NCI-H69 (cell line): ENCODE measurements at places on chromosomes 6 and 20.

- peak; percentile 31 for DNase-seq
Observed at GRCh38 chr6:156780962-156781853, 4.0 kb downstream of the ARID1B start.

DNA sequence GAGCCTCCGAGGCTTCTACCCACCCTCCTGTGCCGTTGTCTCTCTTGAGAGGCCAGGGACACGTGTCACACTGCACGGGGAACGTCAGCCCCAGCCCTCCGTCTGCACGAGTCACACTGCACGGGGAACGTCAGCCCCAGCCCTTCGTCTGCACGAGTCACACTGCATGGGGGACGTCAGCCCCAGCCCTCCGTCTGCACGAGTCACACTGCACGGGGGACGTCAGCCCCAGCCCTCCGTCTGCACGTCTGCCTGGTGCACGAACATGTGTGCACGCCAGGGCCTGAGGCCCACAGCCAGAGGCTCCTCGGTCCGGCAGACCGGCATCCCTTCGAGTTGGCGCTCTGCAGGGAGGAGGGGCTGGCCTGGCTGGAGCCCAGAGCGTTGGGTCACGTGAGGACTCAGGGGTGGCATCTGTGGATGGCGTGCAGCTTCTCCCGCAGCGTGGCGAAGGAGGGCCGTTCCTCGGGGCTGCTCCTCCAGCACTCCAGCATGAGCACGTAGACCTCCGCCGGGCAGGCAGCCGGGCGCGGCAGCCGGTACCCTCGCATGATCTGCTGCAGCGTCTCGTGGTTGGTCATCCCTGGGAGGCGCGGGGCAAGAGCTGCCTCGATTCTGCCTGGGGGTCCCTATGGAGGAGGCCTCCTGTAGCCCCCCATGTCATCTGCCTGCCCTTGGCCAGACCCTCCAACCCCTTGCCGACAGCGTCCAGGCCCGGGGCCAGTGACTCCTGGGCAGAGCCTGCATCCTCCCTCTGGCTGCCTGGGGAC lies 3.4 kb upstream of the PTK6 start:
- no peak for DNase-seq

DNA sequence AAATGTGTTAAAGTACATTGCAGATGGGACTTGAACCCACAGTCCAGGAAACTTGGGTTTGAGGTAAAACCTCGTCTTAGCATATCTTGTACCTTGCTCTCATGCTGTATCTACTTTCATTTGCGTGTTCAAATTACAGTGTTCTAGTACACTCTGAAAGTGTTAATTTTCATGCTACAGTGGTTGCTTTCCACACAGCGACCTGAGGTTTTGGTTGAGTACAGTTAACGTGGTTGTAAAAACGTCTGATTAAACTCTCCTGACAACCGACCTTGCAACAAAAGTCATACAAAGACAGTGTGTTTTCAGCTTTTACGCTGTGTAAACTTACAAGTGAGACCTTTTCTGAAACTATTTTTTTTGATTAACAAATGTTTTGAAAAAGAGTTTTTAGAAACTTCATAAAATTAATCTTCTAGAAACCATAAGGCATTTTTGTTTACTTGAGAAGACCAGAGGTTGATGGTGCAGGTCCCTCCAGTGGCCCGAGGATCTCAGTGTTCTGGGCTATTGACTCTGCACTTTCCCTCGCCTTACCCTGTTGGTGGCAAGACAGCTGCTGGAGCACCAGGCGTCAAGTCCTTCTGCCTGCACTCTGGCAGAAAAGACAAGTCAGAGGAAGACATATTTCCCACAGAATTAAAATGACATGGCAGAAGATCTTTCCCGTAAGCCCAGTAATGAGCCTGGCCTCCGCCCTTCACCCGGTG lies 334.0 kb downstream of the THBS2 start:
- DNase-seq, result no peak

- no peak for DNase-seq
Observed at GRCh38 chr6:106082735-106083398, 3.3 kb upstream of the PRDM1 start.

DNA sequence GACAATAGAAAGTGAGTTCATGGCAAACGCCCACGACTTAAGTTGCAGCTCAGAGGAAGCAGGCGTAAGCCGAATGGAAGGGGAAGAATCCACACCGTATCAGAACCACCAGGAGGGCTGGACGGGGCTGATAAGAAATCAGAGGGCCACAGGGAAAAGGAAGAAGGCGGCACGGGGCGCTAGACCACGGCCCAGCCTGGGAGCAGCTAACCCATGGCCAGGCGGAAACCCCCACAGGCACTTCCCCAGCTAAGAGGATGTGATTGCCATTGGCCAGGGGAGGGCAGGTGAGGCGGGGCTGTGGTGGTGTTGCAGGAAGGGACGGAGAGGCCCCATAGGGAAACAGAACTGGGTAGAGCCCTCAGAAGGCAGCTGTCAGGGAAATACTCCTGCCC lies 174.0 kb upstream of the AFDN start:
- no peak for DNase-seq

GRCh38 chr20:3896302-3896701 lies 7.1 kb downstream of the PANK2 start:
- DNase-seq, result no peak

DNA sequence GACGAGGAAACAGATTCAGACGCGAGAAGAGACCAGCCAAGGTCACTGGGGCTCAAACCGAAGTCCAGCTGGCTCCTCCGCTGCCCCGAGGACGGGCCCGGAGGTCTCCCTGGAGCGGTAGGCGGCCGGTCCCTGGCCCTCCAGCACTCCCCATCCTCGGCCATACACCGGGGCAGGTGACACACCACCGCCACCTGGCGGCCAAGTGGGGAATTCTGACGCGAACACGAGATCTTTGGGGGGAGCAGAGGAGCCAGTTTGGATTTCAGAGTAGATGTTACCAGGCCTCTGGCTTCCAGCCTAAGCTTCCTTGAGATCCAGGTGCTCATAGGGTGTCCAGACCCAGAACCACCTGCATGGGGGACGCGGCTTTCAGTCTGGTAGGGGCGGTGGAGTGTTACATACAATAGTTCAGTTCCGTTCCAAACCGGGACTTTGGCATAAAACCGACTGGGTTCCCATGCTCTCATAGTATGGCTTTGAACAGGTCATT lies 16.1 kb downstream of the BPIFB1 start:
- DNase-seq, result peak; percentile 70

- DNase-seq, result no peak
Observed at GRCh38 chr6:136039185-136039584, 187.7 kb downstream of the PDE7B start.

GRCh38 chr6:20312606-20313005 lies 89.1 kb upstream of the E2F3 start:
- DNase-seq, result no peak

DNA sequence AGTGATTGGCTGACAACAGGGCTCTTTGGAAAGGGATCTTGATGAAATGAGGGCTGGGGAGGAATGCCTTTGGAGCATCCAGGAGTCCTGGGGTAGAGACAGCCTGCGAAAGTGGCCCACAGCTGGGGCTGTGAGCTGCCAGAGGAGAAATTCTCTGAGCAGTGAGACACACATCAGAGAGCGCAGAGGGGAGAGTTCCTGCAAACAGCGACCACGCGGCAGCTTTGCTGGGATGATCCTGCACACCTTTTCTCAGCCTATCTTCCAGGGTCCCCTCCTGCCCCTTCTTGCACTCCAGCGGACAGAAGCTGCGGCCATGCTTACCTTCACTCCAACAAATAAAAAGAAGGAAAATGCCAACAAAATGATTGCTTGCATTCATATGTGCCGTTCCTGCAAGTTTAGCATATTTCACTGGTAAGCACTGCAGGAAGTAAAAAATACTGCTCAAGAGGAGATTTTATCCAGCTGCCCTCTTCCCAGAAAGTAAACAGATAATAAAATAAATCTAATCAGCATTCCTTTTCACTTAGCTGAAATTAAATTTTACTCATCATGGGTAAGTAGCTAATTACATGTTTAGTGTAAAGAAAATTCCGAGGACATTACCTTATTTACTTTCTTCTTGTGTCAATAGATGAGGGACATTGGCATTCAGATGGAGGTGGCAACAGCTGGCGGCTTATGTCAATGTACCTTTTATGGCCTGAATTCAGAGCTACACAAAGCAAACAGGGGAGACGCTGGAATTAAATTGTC lies 339.9 kb upstream of the ARID1B start:
- peak; percentile 98 for DNase-seq

DNA sequence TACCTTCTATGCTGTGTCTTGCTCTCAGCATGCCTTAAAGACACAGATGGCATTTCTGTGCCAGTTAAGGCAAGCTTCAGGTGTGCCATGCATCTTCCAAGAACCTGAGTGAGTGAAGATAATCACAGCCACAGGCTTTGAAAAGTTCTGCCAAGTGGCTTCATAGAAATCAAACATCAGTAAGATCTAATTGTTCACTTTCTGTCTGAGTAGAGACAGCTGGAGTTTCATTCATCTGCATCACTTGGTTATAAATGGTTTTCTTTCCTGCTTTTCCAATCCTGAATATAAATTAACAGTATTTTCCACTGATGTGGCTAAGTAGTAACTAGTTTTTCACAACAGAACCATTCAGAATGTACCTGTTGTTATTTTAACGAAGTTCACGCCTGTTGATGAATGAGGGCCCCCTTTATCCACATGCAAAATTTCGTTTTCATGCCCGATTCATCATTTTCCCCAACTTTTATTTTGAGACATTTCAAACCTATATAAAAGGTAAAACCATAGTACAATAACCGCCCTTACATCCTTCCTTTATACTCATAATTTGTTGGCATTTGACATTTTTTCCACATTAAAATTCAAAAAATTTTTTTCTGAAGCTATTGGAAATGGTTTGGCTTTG lies 38.6 kb upstream of the KCNG1 start:
- no peak for DNase-seq

DNA sequence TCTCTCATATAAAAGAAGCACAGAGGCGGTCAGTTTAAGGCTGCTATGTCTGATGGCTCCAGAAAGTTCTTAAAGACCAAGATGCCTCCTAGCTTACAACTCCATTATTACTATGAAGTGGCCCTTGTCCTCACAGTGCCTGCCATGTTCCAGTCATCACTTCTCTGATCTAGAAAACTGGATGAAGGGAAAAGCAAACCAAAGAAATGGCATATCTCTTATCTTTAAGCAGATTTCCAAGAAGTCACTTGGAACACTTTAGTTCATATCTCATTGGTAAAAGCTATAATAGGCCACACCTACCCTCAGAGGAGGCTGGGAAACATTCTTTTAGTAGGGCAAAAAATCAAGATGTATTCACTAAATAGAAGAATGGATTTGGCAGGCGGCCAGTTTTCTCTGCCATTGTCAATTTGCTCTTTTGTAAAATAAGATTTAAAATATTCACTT lies 289.6 kb downstream of the TBC1D7 start:
- DNase-seq, result no peak

GRCh38 chr6:144953552-144954240 lies 668.6 kb downstream of the UTRN start:
- no peak for DNase-seq

GRCh38 chr6:7787137-7787608 lies 61.3 kb downstream of the BMP6 start:
- no peak for DNase-seq

GRCh38 chr6:90375681-90376439 lies 79.2 kb upstream of the BACH2 start:
- DNase-seq, result no peak

DNA sequence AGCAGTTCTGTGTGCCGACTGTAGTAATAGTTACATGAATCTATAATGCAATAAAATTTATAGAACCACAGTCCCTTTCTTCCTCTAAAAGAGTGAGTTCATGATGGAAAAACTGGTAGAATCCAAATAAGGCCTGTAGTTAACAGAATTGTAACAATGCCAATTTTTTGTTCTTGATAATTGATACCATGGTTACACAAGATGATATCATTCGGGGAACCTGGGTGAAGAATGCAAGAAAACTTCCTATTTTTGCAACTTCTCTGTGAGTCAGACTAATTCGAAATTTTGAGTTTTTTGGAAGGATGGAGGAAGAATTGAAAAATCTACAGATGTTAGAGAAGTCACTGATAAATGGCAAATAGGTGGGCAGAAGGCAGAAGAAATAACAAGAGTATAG lies 381.8 kb downstream of the CDKAL1 start:
- no peak for DNase-seq

- no peak for DNase-seq
Observed at GRCh38 chr20:16946097-16946496, 197.9 kb downstream of the OTOR start.

DNA sequence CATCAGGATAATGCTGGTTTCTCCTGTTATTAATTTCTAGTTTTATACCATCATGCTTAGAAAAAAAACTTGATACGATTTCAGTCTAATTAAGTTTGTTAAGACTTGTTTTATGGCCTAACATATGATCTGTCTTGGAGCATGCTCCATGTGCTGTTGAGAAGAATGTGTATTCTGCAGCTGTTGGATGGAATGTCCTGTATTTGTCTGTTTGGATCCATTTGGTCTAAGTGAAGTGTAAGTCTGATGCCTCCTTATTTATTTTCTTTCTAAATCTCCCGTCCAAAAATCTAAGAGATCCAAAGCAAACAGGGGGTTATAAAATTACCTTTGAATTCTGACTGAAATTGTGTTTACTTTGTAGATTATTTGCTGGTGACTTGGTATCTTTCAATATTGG lies 30.0 kb upstream of the PRND start:
- DNase-seq, result no peak

DNA sequence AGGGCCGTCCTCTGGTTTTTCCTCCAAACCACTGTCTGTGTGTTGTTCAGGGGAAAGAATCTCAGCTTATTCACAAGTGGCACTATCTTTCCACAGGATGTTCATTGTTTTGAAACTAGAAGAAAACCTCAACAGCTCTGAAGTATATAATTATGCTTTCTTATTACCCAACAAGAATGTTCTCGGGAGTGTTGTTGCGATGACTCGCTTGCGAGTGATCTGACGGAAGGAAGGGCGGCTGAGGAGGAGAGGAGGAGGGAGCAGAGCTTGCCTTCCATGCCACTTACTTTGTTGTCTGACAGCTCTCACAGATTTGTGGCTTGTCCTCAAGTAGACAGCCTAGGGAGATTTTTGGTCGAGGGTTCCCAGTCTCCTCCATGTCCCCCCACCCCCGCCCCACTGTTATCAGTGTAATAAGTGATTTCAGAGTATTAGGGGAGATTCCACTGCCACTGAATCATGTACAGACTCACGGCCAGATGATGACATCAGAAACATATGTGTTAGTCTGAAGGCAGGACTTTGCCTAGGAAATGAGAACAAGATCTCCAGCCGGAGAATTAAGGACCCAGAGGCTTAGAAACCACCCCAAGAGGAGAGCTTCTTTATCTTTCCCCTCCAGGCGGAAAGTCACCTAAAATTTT lies 80.7 kb upstream of the CCN6 start:
- no peak for DNase-seq

- DNase-seq, result no peak
Observed at GRCh38 chr6:103047567-103047966, 1654.1 kb downstream of the GRIK2 start.
